Hematopoietic multipotent progenitor cell treated with erythropoietin and hydrocortisone succinate and interleukin-3 and kit ligand, for 15 days (in vitro differentiated cells): ENCODE measurements at places on chromosomes 4 and X.

- DNase-seq = no peak
Measured at GRCh38 chr4:43754566-43754965, 694.0 kb downstream of the KCTD8 start.

DNA sequence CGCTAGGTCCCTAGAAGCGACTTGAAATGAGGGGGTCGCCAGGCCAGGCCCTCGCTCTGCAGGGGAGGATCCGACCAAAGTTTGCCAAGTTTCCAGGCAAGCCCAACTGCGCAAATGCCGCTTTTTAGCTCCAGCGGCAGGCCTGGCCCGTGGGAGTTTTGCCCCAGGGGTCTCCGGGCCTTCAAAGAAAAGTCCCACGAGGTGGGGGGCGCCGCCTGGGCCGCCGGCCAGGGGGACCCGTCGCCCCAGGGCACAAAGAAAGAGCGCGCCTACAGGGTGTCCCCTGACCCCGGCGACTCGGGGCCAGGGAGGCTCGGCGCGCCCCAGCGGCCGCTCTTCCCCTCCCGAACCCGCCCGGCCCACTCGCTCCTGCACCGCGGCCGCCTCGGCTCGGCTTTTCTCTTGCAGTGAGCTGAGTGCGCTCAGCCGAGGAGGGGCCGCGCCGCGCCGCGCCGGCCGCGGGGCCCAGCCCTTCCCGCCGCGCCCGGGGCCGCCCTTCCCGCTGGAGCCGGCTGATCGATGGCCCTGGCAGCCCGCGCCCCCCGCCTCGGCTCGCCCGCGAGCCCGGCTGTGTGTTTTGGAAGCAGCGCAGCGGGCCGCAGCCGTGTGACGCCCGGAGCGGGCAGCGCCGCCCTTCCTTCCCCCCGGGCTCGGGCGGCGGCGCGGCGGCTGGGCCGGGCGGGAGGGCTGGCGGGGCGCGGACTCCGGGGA lies 754 bp upstream of the KLF3 start:
- peak; percentile 50 for DNase-seq

- DNase-seq = no peak
Measured at GRCh38 chr4:141309874-141310273, 89.2 kb downstream of the ZNF330 start.

DNA sequence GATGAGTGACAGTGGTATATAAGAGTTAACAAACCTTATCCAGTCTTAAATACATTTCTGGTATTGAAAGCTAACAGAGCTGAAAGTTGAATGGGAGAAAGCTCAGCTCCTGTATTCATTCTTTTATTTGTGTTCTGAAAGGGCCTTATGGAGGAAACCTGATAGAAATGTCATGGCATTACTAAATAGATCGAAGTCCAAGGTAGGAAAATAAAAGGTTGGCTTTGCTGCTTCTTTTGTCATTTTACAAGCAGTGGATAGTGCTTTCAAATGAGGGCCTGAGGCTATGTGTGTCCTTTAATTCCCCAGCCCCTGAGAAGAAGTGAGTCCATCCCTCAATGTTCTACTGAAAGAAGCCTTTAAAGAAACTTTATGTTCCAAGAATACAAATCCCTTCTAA lies 974.3 kb upstream of the INTU start:
- no peak for DNase-seq

- DNase-seq = no peak
Measured at GRCh38 chr4:77045490-77045889, 30.3 kb downstream of the CCNI start.

- no peak for DNase-seq
Measured at GRCh38 chrX:139862208-139862607, 70.6 kb downstream of the ATP11C start.

- no peak for DNase-seq
Measured at GRCh38 chr4:6162885-6163284, 37.5 kb downstream of the JAKMIP1 start.

- no peak for DNase-seq
Measured at GRCh38 chrX:118116713-118117550, at the start of gene KLHL13. TSS of gene KLHL13 (minus strand) at chrX:118116810. CDS start at chrX:118028473, 88,337 bp downstream.

DNA sequence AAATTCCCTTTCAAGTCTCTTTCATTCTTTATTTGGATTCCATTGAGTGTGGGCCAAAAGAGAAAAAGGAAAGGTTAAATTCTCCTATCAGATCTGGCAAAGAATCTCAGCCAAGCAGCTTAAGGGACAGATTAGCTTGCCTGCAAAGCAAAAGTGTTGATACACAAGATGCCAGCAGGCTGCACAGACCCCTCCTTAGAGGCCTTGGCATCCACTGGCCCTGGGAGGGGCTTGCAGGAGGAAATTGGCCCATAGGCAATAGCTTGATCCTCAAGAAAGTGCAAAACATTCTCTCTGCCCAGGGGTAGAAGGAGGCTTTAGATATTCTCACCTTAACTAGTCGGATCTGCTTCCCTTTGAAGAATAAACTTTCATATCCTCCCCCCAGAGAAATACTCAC lies 300.4 kb upstream of the CPEB2 start:
- DNase-seq = no peak

- no peak for DNase-seq
Measured at GRCh38 chrX:102712981-102713625, 855 bp downstream of the GPRASP2 start.

DNA sequence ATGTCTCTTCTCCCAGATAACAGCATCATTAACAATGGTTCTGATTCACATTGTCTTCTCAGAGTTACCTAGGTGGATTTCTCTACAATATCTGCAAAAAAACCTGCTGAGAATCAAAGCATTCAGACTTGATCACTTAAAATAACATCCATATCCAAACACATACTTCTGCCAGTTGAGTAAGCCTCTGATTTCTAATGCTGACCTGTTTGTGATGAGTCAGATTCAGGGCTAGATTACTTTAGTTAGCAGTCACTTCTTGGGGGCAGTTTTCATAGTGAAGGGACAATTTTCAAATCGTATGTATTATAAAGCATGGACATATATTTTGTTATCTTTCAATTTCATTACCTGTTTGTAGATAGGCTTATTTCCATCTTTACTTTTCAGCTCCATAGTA lies 35.5 kb downstream of the CCNI start:
- no peak for DNase-seq
